Kidney epithelial cell (primary cell): ENCODE measurements at places on chromosomes 7 and 10.

GRCh38 chr7:77727527-77727926 lies 31.3 kb downstream of the RSBN1L start:
- DNase-seq = no peak

DNA sequence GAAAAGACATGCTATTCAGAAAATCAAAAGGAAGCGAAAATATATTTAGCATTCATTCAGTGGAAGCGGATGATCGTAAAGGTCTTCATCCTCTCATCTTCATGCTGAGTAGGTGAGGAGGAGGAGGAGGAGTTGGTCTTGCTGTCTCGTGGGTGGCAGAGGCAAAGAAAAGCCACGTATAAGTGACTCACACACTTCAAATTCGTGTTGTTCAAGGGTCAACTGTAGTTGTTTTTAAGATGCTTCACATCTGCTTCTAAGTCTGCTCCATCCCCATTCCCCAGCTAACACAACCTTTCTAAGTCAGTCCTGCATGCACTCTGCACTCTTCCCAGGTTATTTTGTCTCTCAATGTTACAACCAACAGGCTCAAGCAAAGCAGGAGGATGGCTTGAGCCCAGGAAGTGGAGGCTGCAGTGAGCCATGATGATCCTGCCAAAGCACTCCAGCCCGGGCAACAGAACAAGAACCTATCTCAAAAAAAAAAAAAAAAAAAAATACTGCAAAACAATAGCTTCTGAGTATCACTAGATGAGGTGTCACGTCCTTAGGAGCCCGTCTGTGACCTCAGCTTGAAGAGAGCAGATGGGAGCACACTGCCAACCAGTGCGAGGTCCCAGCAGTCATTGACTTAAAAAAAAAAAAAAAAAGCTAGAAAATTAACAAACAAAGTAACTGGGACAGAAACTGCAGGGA lies 70.5 kb downstream of the SFMBT2 start:
- DNase-seq = no peak

- DNase-seq = peak; percentile 10
Observed at GRCh38 chr10:7417103-7417623, 6.3 kb upstream of the SFMBT2 start.

- no peak for DNase-seq
Observed at GRCh38 chr7:88185650-88186049, 34.2 kb downstream of the SRI start.

DNA sequence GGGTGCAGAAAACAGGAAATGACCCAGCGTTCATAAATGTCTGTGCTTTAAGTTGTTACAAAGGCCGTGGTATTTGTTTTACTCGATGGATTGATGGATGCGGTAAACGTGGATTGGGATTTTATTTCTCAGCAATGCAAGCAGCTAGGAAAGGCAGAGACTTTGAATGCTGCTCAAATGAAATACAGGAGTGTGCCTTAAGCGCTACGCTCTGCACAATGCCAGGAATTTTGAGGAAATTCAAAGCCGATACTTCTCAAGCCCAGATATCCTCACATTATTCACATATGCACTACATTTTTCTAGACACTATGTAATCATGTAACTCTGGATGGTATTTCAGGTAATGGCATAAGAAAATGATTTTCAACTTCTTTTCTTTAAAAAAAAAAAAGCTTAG lies 514.3 kb upstream of the ADARB2 start:
- no peak for DNase-seq

DNA sequence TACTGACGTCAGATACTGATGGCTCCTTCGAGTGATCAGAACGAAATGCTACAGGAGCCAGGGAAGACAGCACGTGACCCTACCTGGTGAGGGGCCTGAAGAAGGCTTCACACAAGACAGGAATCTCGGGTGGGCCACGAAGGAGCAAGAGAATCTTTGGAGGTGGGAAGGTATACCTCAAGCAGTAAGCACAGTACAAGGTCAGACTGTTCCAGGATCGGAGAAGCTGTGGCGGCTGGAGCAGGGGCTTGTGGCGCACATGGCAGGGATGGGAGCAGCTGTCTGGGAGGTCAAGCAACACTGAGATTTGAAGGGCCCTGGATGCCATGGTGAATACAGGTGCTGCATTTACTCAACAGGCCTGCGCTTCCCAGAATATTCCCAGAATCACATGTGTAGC lies 45.4 kb downstream of the C10orf143 start:
- DNase-seq = no peak

DNA sequence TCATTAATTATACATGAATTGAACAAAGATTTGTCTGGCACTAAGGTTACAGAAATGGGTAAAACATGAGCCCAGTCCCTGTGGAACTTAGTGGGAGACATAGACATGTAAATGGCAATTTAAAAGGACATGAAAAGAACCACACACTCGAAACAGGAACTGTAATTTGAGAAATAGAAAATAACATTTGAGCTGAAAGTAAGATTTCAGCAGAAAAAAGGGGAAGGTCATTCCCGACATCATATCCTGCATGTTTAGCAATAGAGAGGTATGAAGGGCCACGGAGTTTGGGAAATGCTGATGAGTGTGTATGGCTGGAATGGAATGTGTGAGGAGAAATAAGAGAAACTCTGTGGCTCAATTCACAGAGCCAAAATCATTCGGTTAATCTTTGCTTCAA lies 175.4 kb upstream of the AHR start:
- no peak for DNase-seq

- DNase-seq = no peak
Observed at GRCh38 chr7:44211126-44211675, 10.4 kb downstream of the YKT6 start.

DNA sequence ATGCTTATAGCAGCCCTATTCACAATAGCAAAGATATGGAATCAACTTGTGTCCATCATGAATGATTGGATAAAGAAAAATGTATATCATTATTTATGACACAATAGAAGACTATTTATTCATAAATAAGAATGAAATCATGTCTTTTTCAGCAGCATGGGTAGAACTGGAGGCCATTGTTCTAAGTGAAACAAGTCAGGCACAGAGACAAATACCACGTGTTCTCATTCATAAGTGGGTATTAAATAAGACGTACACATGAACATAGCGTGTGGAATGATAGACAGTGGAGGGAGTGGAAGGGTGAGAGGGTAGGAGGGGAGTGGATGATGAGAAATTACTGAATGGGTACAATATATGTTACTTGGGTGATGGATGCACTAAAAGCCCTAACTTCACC lies 762.4 kb downstream of the REEP3 start:
- DNase-seq = no peak
